ENCODE measurements at places on chromosomes 6 and 20.
A peak's percentile ranks its signal among the peaks of the same experiment; 100 is the strongest.

- no peak for DNase-seq
Measured at GRCh38 chr6:87731080-87731479, 29.0 kb upstream of the AKIRIN2 start.

DNA sequence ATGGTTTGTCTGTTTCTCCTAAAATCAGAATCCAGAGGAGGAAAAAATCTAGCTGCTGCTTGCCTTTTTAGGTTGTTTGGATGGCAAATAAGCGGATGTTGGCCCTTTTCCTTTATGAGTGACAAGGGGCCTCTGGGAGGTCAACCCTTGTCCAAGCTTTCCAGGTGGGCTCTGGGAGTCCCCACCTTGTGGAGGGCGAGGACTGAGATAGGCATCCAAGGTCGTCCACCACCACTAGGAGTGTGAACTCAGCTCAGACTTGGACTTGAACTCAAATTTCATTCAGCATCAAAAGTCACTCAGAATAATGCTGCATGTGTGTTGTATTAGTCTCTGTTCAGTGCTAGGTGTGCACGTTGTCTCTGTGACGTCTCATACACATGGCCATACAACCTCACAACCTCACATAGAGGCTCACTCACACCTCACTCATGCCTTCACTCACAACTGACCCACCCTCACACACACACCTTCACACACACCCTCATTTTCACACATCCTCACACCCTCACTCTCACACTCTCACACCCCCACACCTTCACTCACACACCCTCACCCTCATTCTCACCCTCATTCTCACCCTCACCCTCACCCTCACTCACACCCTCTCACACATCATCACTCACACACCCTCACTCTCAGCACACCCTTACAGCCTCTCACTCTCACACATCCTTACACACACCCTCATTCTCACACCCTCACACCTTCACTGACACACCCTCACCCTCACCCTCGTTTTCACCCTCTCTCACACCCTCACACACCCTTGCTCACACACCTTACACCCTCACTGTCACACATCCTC is 18.0 kb downstream of the DYNLT1 start:
- no peak for DNase-seq

- DNase-seq, result no peak
Measured at GRCh38 chr6:50861692-50862091, 43.0 kb downstream of the TFAP2B start.

GRCh38 chr6:14857001-14857400 is 388.9 kb upstream of the JARID2 start:
- no peak for DNase-seq

DNA sequence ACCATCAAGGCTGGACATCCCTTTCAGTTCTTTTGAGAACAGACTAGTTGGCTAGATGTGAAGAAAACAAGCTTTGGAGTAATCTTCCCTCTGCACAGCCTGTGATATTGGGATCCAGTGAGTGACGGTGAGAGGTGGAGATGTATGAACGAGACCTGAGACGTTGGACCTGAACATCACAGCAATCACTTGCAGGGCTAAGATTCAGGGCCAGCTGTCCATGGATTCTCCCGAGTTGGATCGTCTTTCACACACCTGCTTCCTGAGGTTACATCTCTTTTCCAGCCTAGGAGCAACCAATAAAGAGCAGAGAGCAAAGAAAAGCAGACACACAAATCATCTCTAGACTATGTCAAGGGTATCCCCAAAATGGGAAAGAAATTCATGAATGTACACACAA is 30.0 kb upstream of the TMEM14A start:
- no peak for DNase-seq

- no peak for DNase-seq
Measured at GRCh38 chr6:33156561-33156960, 35.7 kb downstream of the COL11A2 start.

GRCh38 chr6:117919275-117919674 is 12.2 kb downstream of the SLC35F1 start:
- DNase-seq, result no peak

DNA sequence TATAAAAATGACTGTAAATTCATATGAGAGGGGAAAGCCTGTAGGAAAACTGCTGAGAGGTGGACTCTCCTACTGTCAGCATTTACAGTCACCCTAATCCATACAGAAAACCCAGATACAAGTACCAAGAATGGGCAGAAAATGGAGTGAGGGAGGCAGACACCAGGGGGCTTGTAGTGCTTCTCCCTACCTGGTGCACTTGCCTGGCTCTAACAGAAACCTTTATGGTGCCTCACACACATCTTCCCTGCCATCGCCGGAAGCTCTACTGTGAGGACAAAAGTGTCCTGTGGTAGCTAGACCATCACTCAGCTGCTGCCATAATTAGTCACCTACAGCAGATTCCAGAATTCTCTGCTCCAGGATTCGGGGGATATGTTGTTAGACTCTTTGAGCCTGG is 441.3 kb downstream of the TFAP2B start:
- DNase-seq, result no peak

- DNase-seq, result no peak
Measured at GRCh38 chr20:16417001-16417400, 156.2 kb downstream of the KIF16B start.

DNA sequence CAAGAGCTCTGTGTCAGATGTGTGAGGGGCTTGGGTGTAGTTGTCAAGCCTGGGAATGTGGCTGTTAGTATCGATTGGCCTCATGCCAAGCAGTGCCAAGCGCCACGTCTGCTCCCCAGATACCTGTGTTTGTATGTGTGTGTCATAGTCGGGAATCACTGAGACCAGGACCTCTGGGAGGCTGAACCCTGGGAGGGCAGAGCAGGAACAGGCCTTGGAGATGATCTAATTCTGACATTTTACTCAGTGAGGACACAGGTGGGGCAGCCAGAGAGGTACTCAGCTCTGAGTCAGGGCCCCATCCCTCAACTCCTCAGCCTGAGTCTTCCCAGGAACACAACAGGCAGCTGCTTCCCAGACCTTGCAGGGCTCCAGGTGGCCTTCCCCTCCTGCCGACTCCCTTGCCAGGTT is 51.2 kb upstream of the FANCE start:
- DNase-seq, result no peak

- DNase-seq, result peak; percentile 43
Measured at GRCh38 chr6:110875548-110876169, 1.1 kb downstream of the AMD1 start.

- DNase-seq, result peak; percentile 82
Measured at GRCh38 chr20:58213121-58213520, 15.3 kb downstream of the ANKRD60 start.

DNA sequence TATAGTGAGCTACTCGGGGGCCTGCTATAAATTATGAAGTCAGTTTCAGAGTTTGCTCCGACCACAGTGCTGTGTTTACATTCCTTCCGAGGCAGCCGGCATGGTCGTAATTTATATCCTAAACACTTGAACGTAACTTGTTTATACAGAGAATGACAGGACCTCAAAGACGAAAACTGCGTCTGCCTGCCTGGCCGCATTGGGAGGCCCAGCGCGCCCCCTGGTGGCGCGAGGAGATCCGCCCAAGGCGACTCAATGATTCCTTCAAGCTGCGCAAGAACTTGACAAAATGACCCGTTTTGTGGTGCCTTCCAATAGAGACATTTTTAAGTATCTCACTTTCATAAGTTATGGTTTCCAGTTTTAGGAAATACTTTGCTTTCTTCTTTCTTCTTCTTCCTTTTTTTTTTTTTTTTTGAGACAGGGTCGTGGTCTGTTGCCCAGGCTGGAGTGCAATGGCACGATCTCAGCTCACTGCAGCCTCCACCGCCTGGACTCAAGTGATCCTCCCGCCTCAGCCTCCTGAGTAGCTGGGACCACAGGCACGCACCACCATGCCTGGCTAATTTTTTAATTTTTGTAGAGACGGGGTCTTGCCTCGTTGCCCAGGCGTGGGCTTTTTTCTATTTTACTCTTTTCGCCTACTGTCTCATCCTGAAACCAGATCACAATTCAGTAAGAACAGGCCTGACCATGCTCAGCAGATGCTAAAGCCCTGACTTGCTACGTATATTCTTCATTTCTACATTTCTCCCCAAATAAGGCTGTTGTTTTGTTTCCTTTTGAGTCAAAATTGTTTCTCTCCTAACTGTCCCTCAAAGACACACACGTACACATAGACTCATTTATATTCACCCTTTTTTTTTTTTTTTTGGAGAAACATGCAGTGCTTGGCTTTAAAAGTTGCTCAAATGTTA is 7.8 kb downstream of the FOXF2 start:
- no peak for DNase-seq

GRCh38 chr20:36887752-36888090 is 11.8 kb downstream of the TLDC2 start:
- no peak for DNase-seq

DNA sequence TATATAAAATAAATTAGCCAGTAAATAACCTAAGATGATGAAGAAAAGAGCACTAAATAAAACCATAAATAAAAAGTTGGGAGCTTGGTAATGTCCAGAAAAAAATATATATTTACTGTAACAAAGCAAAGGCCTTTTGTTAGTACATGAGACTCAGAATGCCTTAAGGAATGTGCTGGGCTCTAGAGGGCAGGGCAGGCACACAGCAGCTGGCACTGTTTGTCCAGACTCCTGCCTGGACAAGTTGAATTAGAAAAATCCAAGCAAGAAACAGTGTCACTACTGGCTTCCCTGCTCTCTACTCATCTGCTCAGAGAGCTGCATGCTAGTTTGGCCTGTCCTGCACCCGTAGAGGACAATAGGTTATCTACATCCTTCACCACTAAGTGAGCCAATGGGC is 8.8 kb downstream of the DEFB129 start:
- no peak for DNase-seq

GRCh38 chr6:41426438-41426851 is 91.0 kb downstream of the NCR2 start:
- no peak for DNase-seq

GRCh38 chr6:44133003-44133931 is 5.9 kb downstream of the TMEM63B start:
- peak; percentile 74 for DNase-seq

DNA sequence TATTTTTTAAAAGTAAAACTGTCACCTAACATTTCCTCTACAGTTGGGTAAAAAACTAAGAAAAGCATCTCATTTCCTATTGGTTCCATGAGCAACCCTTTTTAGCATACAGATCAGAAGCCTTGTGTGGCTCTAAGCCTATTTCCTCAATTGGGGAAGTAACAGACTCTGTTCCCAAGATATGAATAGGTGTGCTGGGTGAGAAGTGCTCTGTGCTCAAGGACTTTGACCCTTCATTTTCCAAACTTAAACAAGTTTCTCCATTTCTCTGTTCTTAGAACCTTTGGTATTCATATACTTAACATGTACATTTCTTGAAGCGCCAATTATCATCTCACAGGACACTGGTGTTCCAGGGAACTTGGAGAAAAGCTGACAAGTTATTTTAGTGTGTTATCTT is 24.1 kb downstream of the CARMIL1 start:
- DNase-seq, result no peak

- DNase-seq, result no peak
Measured at GRCh38 chr20:63284083-63284440, 8.9 kb upstream of the COL20A1 start.

DNA sequence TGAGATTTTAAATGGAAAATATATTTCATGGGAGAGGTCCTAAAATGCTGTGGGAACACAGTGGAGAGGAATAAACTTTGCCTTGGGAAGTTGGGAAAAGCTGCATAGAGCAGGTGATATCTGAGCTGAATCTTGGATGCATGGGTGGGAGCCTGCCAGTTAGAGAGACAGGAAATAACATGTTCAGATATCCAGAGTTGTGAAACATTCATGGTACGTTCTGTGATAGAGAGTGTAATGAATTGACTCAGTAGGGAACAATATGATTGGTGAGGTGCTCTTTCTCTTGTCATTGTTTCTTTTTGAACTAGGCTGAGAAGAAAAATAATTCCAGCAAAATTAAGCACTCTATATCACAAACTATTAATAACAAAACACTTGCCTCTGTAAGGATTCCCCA is 72.8 kb downstream of the RPS12 start:
- no peak for DNase-seq

GRCh38 chr6:10534419-10534762 is 13.2 kb downstream of the GCNT2 start:
- no peak for DNase-seq

- no peak for DNase-seq
Measured at GRCh38 chr6:168618546-168619315, 177.7 kb downstream of the SMOC2 start.

DNA sequence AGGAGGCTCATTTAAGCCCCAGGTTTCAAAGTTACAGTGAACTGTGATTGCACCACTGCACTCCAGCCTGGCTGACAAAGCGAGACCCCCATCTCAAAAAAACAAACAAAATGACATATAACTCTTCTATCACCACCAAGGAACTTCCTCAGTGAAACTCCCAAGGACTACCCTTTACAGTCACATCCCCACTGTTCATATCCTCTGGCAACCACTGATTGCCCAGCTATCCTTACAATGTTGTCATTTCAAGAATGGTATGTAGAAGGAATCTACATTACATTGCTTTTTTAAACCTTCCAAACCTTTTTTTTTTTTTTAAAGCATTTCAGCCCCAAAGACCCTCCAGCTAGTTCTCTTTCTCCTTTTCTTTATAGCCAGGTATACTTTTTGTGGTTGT is 123.1 kb upstream of the CARMIL1 start:
- no peak for DNase-seq

All from substantia nigra (tissue), 51 donors.